Progenitor cell of endocrine pancreas (in vitro differentiated cells): ENCODE measurements at places on chromosomes 7 and 10.

DNA sequence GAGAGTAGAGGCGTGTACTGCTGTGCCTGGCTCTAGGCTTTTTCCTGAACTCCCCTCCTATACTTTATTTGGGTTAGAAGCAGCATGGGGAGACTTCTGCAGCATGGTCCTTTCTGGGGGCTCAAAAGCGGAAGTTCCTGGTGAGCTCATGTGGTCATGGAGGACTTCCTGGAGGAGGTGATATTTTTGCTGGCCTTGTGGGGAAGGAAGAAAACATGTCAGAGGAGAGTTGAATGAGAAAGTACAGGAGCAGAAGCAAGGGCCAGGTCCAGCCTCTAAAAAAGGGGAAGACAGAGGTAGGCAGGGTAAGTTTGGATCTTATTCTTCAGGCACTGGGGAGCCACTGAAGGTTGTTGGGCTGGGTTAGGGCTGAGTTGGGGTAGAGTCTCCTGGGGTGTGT, 45.5 kb downstream of the CASTOR2 start:
- no peak for DNase-seq

DNA sequence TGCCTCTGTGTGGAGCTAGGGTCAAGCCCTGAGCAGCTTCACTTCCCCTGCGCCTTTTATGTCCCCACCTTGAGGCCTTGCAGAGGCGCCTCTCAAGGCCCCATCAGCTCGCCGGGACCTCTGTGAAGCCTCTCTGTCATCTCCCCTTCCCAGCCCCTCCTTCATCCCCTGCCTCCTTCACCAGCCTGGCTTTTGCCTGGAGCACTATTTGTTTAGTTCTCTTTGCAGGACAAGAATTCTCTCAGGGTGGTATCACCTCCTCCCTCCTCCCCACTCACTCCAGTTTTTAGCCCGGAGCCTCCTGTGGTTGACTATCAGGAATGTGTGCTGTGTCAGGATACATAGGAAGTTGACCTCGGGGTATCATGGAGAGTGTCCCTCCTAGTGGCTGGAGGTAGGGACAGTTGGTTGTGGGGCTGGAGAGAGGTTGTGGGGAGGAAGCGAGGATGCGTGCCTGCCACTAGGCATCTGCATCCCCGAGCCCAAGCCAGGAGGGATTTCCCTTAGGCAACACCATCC, 89.8 kb upstream of the ANLN start:
- DNase-seq = no peak

- no peak for DNase-seq
These were observed 36.9 kb downstream of the FRMPD2 start for GRCh38 chr10:48237259-48238250.

- DNase-seq = no peak
These were observed 35.0 kb downstream of the UNC5B start for GRCh38 chr10:71247414-71247705.

GRCh38 chr7:118041251-118041878, 142.6 kb upstream of the LSM8 start:
- no peak for DNase-seq

DNA sequence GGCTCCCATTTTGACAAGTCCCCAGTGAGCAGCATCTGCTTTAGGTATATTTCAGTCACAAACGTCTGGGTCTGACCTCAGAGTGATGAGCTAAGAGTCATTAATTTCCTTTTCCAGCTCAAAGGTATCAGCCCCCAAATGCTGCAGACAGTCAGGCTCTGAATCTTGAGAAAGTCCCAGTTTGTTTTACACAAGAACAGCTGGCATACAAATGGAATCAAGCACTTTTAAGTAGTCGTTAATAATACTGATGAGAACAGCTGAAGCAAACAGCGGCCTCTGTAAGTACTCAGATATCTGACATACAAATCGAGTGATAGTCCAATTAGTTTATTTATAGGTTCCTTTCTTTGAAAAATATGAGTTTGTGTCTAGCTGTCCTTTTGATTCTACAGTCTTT, 49.4 kb upstream of the MSRB2 start:
- DNase-seq = no peak
